ENCODE measurements at places on chromosomes 2 and 18.

DNA sequence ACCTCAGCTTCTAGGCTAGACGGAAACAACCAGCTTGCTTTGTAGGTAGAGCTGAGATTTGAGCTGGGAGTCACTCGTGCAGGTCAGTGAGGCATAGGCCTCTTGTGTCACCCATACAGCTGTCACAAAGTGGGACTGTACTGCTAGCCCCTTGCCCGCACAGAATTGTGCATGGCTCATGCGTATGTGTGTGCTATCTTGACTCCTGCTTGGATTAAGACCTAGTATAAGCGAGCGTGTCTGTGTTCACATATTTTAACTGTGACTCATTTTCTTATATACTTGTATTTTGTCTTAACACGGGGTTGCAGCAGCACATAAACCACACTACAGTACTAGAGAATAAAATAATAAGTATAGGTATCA, 20.1 kb downstream of the CEP68 start:
- peak; percentile 47 for DNase-seq

GRCh38 chr2:231334179-231334930, 61.2 kb upstream of the B3GNT7 start:
- no peak for DNase-seq

- DNase-seq, result no peak
Observed at GRCh38 chr18:48216639-48217257, 192.4 kb downstream of the ZBTB7C start.

GRCh38 chr2:71936076-71937030, 211.3 kb downstream of the CYP26B1 start:
- no peak for DNase-seq

DNA sequence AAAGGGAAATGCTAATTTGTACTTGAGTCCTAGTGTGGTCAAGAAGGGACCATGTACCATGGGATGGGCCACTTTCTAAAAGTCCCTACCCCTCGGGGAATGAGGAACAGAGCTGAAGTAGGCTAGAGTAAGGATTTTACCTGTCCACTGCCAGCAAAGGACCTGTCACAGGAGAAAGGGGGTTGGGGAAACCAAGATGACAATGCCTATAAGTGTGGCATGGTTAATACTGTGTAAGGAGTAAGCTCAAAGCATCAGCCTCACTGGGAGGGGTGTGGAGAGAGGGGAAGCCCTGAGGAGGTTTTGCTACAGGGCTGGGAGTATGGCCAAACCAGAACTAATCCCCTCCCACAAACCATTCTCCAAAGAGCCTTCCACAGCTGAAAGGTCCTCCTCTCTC, 15.8 kb downstream of the GKN2 start:
- DNase-seq, result no peak

DNA sequence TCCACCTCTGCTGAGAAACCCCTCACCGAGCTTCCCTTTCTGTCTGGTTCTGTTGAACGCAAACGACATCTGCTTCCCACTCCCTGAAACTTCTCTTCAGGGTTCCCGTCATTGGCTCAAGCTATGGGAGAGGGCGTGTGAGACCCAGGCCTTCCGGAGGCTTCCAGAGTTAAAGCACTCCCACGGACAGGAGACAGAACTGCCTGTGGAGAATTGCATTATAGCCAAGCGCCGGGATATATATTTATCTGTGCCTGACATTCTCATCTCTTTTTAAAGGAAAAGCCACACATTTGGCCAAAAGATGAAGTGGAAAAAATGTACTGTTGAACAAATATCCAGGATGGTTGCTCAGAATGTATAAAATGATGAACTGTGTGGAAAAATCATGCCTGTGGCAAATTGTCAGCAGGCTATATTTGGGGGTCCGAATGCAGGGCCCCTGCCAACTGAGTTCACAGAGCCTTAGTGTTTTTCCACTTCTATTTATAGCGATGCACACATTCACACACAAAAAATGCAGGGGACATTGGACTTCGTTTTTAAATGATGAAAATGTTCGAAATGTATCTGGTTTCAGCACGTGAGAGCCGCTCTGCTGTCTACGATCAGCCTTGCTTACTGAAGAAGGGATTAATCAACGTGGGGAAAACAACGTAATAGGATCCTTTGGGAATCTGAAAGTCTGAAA, 59.5 kb downstream of the E2F6 start:
- DNase-seq, result no peak

DNA sequence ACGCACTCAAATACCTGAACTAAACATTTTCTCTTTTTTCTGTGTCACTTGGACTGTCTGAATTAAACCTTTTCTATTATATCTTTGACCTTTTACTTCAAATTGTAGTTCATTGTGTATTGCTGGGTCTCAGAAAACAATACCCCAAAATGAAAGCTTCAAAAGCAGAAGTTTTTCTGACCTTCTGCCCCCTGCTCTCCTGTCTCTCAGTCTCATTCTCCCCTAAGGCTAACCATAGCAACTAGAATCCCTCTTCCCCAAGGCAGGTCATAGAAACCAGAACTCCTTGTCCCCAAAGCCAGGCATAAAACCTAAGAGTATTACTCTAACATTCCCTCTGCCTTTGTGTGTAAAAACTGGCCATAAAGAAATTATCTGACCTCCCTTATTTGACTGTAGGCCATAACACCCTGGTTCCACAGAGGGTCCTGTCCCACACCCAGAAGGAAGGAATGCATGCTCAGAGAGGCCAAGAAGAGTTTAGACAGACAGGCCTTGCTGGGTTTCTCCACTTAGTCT, 93.5 kb upstream of the B3GNT2 start:
- DNase-seq, result no peak

GRCh38 chr2:65136253-65136652, 6.3 kb upstream of the RAB1A start:
- no peak for DNase-seq

DNA sequence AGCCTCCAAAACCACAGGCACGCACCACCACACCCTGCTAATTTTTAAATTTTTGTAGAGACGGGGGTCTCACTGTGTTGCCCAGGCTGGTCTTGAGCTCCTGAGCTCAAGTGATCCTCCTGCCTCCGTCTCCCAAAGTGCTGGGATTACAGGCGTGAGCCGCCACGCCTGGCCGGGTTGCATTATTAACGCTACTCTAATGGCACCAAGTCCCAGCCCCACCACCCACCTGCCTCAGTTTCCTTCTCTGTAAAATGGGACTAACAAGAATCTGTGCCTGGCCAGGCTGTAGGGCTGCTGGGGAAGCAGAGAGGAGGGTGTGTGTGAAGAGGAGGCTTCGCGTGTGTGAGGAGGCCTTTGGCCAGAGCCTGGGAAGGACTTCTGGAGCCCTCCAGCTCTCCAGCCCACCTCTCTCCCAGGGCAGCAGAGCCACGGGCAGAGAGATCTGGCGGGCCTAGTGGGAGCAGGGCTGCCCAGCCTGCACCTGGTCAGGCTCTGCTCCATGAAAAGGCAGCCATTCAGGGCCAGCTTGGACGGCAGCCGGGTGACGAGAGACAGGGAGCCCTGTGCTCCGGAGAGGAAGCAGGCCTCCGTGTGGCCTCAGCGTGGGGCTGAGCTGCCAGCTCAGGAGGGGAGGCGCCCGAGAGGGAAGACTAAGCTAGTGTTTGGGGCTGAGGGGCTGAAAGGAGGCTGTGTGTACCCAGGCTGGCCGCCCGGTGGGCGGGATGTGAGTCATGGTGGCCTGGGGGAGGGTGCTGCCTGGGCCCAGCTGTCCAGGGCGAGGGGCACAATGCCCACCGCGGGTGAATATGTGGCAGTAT, 7.4 kb upstream of the B3GNT7 start:
- peak; percentile 26 for DNase-seq

- no peak for DNase-seq
Observed at GRCh38 chr2:33213648-33214047, 262.8 kb upstream of the RASGRP3 start.

DNA sequence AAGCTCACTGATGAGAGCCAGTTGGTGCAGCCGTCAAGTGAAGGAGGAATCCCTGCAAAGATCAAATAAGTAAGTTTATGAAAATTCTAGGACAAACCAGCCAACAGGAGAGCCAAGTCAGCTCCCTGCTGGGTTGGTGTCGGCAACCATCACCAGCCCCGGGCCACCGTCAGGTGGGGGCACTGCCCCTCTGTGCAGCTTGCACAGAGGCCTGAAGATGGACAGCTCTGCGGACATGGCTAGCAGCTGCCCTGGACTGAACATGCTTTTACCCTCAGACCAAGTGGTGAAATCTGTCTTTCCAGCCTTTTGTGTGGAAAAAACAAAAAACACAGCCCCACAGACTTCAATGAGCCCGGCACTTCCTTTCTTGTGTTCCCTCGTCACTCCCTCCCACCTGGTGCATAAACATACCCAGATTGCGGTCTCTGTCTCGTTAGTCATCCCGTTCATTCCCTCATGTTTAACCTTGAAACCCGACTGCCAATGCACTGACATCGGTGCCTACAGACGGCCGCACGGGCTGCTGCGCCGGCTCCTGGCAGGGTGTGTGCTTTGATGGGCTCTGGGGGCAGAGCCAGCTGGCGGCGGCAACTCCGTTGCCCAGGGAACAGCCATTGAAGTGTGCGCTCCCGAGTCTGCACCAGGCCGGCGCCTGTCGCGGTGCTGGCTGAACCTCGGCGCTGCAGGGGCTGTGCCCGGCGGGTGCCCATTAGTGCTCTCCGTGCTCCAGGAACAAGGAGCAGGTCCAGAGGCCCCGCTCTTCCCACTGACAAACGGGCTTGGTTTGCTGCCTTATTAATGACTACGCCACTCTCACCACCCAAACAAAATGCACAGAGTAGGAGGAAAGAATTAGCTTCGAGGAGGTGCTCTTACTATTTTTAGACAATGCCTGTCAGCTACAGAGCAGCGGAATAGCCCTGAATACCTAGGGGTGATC, 95.3 kb downstream of the EIPR1 start:
- no peak for DNase-seq

GRCh38 chr2:238999291-238999741, 151.4 kb downstream of the TWIST2 start:
- DNase-seq, result no peak

- DNase-seq, result no peak
Observed at GRCh38 chr2:163455815-163456214, 280.0 kb downstream of the FIGN start.

GRCh38 chr2:25228848-25229278, 60.5 kb upstream of the POMC start:
- DNase-seq, result peak; percentile 81

GRCh38 chr2:64303250-64303649, 150.7 kb upstream of the LGALSL start:
- no peak for DNase-seq

GRCh38 chr2:4561196-4561595, 857.8 kb downstream of the DCDC2C start:
- DNase-seq, result no peak

GRCh38 chr18:27104743-27105142, 80.4 kb downstream of the CHST9 start:
- no peak for DNase-seq

- peak; percentile 9 for DNase-seq
Observed at GRCh38 chr18:56314396-56314795, 324.0 kb downstream of the TXNL1 start.

DNA sequence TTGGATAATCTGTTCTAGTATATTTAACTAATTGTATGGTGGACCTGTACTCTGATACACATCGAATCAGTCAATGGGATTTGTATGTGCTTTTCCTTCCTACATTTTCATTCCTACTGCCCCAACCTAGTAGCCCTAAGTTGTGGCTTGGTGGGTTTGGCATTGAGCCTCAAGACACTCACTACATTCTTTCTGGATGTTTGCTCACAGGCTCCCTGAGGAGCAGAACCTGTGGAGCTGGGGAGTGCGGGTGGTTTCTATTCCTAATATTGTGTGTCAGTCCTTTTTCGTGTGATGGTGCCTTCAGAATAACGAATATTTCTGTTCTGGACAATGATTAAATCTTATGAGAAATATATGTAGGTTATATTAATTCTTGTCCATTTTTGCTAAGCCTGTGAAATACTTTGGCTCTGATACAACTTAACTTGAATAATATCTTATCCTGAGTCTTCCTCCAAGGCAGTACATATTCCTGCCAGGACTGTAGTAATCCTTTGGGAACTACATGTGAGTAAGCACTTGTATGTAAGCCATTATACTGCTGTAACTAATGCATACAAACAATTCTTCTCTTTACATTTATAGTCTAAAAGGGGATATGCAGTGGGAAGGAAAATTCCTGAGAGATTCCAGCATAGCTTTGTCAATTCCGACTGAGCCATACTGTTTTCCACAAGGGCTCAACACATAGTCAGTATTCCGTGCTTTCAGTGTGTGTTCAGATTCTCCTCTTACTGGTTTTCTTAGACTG, 150.6 kb downstream of the AGPS start:
- peak; percentile 23 for DNase-seq

GRCh38 chr2:104900608-104901007, 46.7 kb downstream of the POU3F3 start:
- no peak for DNase-seq

GRCh38 chr18:3225588-3225987, 5.8 kb upstream of the MYOM1 start:
- no peak for DNase-seq

DNA sequence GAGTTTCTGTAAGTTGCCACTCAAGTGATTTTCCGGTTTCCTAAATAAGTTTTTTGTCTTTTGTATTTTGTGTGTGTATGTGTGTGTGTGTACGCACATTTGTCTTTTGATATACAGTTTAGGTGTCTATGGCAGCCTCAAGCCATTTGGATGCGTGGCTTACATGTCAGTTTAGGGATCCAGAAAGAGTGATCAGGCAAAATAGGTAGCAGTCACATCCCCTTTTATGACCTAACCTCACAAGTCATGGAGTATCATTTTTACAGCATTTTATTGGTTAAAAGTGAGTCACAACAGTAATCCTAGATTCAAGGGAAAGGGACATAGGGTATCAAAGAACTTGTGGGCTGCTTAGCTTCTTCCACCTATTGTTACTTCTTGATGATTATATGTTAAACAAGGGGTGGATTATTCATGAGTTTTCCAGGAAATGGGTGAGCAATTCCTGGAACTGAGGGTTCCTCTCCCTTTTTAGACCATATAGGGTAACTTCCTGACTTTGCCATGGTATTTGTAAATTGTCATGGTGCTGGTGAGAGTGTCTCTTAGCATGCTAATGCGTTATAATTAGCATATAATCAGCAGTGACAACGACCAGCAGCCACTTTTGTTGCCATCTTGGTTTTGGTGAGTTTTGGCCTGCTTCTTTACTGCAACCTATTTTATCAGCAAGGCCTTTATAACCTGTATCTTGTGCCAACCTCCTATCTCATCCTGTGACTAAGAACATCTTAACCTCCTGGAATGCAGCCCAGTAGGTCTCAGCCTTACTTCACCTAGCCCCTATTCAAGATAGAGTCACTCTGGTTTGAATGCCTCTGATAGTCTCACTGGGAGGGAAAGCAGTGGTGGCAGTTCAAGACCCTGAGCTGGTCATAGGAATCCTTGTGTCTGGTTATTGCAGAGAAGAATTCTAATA, 8.6 kb upstream of the SOCS6 start:
- peak; percentile 73 for DNase-seq

GRCh38 chr2:141736466-141736865, 394.4 kb downstream of the LRP1B start:
- DNase-seq, result no peak

DNA sequence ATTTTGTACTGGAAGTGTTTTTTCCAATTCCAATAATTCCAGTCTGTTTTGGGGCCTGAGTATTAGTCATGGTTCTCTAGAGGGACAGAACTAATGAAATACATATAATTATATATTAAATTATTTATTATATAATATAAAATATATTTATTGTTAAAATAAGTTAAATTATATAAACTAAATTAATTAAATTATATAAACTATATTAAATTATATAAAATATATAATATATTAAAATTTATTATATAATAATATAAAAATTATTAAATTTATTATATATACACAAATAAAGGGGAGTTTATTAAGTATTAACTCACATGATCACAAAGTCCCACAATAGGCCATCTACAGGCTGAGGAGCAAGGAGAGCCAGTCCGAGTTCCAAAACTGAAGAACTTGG, 253.4 kb upstream of the NETO1 start:
- no peak for DNase-seq
